Smooth muscle cell of trachea (primary cell): ENCODE measurements at places on chromosomes 5 and 9. TPM values are rescaled to one million over a fixed set of nuclear protein-coding genes. Genes with fewer than 3 reads are reported as not detected.

Gene CLIC3
- 1.6 and 5.8 TPM in 2 replicates for total RNA-seq

Gene NMRK1
- total RNA-seq, result 15.1 and 28.1 TPM in 2 replicates

Gene ARL14EPL
- not detected in 2 replicates for total RNA-seq

Gene PRRT1B
- not detected in 2 replicates for total RNA-seq

Gene ANKDD1B
- 0.29 and 1.3 TPM in 2 replicates for total RNA-seq

Gene ISL1
- total RNA-seq, result not detected in 2 replicates

Gene PCDHA9
- under 0.01 TPM in 2 replicates for total RNA-seq

Gene SLC34A1
- not detected in 2 replicates for total RNA-seq

Gene ANXA2R
- 1.7 and 3.9 TPM in 2 replicates for total RNA-seq
